Stimulated activated CD8-positive, alpha-beta memory T cell treated with anti-CD3 and anti-CD28 coated beads, Interleukin-2, amount 100 ng/mL, for 48 hours (primary cell): ENCODE measurements at places on chromosomes 7 and 10.

DNA sequence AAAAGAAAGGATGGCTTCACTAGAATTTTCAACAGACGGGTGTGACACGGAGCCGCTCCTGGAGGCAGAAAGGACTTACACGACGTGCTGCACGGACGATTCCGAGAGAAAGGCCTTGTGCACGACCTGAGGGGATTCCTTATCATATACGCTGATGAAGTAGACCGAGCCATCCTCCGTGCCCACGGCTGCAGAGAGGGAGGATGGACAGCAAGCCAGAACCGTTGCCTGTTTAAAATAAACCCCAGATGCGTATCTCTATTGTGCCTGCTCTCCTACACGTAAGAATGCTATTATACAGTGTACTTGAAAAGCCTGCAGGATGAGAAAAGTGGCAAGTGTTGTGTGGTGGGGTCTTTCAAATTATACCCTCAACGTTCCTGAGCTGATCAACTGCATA lies 38.4 kb downstream of the CFAP43 start:
- DNase-seq: no peak

DNA sequence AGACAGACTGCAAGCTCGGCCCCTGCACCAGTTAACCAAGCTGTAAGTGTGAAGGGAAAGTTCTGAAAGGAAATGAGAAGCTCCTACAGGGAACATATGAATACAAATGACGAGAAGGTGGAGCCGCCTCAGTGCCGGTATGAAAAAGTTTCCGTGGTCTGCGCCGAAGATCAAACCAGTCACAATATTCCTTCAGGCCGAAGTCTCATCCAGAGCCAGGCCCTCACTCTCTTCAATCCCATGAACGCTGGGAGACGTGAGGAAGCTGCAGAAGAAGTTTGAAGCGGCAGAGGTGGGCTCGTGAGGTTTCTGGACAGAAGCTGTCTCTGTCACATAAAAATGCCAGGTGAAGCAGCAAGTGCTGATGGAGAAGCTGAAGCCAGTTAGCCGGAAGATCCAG lies 71.9 kb downstream of the CFAP46 start:
- DNase-seq: no peak

DNA sequence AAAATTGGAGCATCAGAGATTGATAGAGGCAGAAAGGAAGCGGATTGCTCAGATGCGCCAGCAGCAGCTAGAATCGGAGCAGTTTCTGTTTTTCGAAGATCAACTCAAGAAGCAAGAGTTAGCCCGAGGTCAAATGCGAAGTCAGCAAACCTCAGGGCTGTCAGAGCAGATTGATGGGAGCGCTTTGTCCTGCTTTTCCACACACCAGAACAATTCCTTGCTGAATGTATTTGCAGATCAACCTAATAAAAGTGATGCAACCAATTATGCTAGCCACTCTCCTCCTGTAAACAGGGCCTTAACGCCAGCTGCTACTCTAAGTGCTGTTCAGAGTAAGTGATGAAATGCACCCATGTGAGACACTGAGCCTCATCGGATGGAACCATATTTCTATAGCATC lies 33.1 kb downstream of the STAMBPL1 start:
- DNase-seq: no peak

DNA sequence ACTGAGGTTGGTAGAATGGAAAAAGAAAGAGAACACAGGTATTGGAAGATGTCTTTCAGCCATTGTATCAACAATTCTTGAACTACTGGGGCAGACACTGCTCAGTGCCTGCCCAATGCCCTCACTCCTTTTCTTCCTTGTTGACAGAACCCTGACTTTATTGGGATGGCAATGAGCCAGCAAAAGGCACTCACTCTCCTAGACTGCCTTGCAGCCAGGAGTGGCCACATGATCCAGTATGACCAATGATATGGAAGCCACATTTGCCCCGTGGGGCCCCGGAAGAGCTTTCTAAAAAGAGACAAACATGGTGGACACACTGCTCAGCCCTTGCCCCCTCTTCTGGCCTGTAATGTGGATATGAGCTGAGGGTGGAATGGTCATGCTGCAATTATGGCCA lies 88.6 kb upstream of the ZNF716 start:
- no peak for DNase-seq

DNA sequence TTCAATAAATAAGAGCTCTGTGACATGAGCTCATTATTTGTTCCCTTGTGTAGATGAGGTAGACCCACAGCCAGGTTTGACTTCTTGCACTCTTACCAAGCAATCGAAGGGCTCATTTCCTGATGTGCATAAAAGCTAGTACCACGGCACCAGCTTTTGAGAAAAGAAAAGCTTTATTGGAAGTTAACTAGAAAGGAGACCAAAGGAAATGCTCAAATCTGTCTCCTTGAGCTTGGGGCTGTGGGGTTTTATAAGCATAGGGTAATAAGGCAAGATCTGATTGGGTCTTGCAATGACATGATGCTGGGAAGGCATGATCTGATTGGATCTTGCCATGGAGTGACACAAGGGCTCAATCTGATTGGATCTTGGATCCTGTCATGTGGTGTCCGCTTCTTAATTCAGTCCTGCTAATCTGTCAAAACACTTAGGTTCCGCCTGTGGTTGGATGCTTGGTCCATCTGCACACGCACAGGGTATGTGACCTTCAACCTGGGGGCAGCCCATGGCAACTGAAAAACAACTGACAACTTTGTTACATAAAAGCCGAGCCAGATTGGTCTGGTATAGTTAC lies 47.8 kb upstream of the FRMD4A start:
- no peak for DNase-seq
